ENCODE measurements at places on chromosomes 13 and 19. TPM values are rescaled to one million over a fixed set of nuclear protein-coding genes. Genes with fewer than 3 reads are reported as not detected.
A peak's percentile ranks its signal among the peaks of the same experiment; 100 is the strongest.

DNA sequence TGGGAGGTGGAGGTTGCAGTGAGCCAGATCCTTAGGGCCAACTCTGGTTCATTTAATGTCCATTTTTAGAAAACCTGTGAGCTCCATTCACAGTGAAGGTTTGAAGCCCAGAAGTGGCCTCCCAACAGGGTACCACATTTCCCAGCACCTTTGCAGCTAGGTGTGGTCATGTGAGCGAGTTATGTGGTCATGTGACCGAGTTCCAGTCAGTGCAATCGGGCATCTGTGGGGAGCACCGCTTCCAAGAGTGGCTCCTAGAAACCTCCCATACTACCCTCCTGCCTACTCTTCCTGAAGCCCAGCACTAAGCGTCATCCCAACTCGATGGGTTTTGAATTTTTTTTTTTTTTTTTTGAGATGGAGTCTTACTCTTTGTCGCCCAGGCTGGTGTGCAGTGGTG lies 663 bp upstream of the PLA2G4C start:
- DNase-seq, result no peak

DNA sequence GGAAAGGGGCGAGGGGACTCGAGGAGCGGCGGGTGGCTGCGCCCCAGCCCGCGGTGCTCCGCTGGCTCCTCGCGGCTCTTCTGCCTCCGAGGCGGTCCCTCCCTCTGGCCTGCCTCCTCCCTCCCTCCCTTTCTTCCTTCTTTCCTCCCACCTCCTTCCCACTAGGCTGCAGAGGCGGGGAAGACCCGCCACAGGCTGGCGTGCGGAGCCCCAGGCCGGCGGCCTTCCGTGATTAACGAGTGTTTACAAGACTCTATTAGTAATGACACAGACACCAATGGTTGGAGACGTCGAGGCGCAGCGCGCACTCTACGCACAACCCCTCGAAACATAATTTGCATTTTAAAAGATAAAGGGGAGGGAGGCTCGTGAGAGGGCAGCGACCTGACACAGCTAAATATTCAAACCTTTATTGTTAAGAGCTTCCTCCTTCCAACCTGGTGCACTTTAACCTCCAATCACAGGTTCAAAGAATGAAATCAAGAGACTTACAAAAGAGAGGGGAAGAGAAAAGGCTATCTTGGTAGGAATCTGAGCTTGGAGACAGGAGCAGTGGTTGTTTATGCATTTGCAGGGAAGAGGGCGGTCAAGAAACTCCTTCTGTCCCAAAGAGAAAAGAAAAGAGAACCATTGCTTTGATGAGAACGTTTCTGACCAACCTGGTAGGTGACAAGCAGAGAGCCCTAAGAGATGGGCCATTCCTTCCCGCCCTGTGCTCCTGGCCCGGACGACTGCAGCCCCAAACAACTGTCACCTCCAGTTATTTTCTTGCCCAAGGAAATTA lies at the start of gene CDX2:
Gene CDX2 (minus strand): TSS at position 234 of the 784 bp plus-strand sequence. CDS start 309 bp downstream, outside the sequence.
- DNase-seq, result no peak

- DNase-seq, result peak; percentile 10
Observed at GRCh38 chr19:36113894-36114720, 568 bp downstream of the POLR2I start.

DNA sequence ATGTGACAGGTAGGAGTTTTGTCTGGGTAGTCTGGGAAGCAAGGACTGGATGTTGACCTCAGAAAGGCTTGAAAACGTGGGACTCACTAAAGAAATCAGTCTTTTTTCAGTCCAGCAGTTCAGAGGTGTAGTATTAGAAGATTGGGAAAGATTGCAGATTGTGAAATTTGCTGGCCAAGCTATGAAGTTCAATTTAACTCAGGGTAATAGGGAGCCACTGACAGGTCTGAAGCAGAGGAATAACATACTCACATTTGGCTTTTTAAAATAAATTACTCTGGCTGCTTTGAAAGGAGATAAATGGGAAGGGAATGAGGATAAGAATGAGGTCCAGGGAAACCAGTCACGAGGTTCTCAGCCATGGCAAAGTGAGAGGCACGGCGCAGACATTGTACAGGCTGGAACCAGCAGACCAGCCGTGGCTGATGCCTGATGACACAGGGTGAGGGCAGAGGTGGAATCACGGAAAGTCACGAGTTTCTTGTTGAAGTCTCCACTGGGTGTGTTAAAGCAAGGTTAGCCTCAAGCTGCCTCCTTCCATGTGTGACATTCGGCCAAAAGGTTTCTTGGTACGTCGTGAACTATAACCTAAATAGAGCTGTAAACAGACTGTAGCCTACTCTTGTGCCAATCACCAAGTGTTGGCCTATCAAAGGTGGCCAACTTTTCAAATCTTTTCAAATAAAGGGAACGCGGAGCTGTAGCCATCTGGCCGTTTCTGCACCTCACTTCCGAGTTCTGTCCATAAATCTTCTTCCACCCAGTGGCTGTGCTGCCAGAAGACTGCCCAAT lies 377.6 kb downstream of the IRS2 start:
- no peak for DNase-seq

DNA sequence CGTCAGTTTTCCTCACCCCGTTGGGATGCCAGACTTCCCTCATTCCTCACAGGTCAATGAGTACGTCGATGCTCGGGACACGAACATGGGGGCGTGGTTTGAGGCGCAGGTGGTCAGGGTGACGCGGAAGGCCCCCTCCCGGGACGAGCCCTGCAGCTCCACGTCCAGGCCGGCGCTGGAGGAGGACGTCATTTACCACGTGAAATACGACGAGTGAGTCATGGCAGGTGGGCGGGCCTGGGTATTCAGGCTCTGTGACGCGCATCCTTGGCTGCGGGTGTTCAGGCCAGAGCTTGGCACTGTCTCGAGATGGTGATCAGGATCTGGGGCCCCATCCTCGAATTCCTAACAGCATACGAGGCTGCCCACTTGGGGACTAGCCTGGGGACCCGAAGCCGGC lies 21.4 kb downstream of the UHRF1 start:
- no peak for DNase-seq

DNA sequence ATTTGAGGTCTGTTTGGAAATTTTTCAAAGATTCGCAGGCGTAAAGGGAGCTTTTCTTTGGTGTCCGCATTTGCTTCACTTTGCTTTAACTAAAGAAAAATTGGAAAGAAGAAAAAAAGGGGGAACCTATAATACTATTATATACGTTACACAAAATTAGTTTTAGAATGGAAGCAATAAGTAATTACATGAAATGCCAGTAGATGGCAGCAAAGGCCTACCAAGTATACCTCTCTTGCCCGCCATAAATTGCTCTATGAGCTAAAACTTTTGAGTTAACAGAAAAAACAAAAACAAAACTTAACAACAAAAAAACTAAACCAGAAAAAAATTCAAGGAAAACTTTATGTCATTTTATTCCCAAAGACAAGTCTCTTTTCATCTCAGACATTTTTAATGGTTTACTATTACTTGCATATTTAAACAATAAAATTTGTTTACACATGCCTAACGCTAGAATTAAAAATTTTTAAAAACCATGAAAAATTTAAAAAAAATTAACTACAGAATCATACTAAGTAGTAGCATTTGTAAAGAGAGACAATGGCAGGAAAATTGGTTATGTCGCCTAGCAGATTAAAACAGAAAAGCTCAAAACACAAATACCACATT lies 271.4 kb downstream of the NALCN start:
- DNase-seq, result no peak

DNA sequence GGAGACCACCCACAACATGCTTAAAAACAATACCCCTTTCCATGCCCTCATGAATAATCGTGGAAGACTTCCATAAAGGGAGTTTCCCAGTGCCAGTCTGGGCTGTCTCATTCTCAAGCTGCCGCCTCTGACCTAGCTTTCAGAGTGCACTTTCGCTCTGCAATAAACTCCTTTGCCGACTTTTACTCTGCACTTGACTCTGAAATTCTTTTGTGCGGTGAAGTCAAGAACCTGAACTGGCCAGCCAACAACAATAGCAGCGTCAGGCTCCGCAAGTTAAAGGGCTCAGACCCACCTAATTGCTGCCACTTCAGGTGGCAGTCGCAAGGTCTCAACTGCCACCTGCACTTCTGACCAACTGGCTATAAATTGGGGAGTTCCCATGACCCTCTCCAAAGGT lies 10.3 kb upstream of the LEUTX start:
- DNase-seq, result no peak

DNA sequence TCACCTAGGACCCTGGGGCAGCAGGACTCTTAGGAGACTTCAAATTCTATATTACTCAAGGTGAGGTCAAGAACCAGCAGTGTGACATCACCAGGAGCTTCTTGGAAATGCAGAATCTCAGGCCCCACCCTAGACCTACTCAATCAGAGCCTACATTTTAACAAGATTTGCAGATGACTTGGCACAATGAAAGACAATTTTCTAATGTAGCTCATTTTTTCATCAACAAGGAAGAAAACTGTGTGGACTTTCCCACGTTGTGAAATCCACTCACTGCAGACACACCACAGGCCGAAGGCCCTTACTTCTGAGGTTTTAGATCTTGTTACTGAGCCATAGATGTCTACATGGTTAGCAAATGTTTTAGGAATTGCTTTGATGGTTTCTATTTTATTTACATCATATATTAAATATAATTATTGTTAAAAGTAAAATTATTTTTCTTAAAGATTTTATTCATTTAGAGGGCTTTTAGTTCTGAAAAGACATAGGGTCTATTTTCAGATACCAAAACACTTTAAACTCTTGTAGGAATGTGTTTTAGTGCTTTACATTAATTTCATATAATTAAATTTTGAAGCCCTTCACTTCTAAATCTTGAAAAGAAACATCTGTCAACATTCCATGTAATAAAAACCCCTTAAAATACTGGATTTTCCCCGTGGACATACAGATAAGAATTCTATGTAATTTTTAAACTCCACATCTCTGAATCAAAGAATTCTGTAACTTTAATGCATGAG lies 18.5 kb upstream of the STARD13 start:
- no peak for DNase-seq

DNA sequence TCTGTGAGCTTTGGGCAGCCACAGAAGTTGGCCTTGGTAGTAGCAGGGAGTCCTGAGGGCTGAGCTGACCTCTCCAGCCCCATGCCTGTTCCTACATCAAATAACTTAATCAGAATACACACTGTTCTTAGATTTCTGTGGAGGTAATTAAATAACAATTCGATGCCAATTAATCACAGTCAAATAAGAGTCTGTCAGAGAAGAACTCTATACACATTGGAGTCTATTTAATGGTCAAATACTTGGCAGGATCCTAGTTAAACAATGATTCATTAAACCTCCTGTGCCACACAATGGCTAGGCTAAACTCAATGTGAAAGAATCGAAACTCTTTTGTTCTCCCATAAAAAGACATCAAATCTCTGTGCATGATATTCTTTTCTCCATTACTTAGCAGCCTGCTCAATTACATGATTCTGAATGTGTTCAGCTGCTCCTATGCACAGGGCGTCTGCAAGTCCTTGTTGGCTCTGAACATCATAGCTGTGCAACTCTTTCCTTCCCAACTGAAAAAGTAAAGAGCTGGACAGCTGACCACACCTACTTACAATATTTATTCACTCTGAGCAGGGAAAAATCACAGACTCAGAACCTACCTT lies 173.1 kb downstream of the ABCC4 start:
- no peak for DNase-seq

- DNase-seq, result no peak
Observed at GRCh38 chr13:49936968-49937273, 781 bp upstream of the SPRYD7 start.

INSR gene
- 0.60 TPM for total RNA-seq

GAMT gene
- 14.0 TPM for total RNA-seq

OR7A10 gene
- not detected for total RNA-seq

Measured in naive thymus-derived CD8-positive, alpha-beta T cell (primary cell).